ENCODE measurements at places on chromosomes 7 and 10.

- no peak for DNase-seq
Observed at GRCh38 chr10:89355394-89355931, 22.4 kb upstream of the IFIT1B start.

DNA sequence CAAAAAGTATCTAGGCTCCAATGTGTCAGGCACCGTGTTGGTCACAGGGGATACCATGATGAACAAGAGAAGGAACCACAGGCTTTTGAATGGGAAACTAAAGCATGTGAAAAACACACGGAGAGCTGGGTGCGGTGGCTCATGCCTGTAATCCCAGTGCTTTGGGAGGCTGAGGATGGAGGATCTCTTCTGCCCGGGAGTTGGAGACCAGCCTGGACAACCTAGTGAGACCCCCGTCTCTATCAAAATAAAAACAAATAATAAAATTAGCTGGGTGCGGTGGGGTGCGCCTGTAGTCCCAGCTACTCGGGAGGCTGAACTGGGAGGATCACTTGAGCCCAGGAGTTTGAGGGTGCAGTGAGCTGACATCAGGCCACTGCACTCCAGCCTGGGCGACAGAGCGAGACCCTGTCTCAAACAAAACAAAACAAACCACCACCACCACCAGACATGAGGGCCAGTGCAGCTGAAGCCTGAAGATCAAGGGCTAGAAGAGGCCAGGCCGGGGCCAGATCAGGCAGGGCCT lies 611 bp upstream of the COPS6 start:
- DNase-seq: no peak

DNA sequence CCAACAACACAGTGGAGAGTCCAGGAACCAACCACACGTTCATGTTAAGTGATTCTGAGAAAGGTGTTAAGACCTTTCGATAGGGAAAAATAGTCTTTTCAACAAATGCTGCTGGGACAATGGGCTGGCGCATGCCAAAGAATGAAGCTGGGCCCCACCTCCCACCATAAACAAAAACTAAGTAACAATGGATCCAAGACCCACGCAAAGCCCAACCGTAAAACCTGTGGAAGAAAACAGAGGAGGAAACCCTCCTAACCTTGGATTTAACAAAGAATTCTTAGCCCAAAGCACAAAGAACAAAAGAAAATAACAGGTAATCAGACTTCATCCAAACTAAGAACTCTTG lies 272.8 kb downstream of the ELFN1 start:
- DNase-seq: no peak

- DNase-seq: no peak
Observed at GRCh38 chr10:101301111-101301731, 52.7 kb upstream of the BTRC start.

DNA sequence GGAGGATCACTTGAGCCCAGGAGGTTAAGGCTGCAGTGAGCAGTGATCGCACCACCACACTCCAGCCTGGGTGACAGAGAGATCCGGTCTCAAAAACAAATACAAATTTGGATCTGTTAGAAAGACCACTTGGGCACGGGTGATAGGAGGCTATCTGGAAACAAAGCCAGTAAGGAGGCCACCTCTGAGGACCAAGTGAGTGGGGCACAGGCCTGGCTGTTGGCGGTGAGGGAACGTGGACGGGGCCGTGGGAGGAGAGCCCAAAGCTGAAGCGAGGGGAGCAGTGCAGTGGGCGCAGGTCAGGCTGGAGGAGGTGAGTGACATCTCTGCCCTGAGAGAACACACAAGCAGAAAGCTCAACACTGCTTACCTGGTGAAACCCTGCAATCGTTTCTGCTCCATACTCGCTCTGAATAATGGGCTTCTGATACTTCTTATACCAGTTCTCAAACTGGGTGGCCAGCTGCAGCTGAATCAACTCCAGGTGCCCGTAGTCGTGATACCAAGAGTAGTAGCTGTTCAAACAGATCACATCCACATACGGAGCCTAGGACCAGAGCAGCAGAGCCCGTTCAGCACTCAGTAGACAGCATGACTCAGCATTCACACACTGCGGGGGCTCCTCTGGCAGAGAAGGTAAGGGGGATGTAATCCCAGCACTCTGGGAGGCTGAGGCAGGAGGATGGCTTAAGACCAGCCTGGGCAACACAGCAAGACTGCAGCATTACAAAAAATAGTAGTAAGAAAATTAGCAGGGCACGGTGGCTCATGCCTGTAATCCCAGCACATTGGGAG lies 14.5 kb downstream of the GUSB start:
- DNase-seq: no peak

GRCh38 chr7:67619175-67619574 lies 622.5 kb downstream of the TYW1 start:
- no peak for DNase-seq

DNA sequence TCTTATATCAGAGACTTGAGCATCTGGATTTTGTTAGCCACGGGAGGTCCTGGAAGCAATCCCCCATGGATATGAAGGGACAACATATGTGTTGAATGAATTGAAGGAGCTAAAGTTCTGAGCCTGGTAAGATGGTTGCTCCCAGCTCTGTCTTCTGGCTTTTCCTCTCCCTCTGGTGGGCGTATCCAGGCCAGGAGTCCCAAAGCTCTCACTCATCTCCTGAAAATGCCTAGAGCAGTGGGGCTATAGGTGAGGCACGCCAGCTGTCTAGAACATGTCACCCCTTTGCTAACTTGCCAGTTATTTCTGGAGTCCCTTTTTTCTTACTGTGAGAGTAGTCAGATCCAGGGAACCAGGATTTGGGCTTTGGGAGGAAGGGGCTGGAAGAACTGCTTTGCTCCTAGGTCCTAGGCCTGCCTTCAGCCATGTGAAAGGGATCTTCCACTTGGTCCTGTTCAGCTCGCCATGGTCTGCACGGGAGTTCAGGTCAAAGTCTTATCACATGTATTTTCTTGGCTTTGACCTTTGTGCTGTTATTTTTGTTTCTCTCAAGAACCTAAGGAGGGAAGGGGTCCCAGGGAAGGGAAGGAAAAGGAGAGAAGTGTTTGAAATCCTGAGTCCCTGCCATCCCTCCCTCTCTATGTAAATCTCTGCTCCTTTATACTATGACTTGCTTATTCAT lies 73.6 kb downstream of the MINPP1 start:
- DNase-seq: no peak

- no peak for DNase-seq
Observed at GRCh38 chr7:21256310-21256877, 171.5 kb upstream of the SP4 start.

DNA sequence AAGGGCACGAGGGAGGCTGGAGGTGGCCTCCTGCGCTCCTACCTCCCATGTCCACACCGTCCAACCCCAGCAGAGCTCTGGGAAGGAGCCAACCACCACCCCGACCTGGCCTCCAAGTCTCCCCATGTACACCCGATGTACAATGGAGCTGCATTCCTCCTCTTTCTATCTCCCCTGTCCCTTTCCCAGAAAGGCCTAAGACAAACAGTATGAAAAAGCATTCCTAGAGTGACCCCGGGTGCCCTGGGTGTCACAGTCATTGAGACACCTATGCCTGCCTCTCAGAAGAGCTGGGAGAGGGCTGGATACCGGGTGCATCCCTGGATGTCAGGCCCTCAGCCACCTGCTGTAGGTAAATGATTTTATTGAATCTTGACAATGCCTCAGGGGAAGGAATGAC lies 248.1 kb downstream of the EMX2 start:
- DNase-seq: no peak

DNA sequence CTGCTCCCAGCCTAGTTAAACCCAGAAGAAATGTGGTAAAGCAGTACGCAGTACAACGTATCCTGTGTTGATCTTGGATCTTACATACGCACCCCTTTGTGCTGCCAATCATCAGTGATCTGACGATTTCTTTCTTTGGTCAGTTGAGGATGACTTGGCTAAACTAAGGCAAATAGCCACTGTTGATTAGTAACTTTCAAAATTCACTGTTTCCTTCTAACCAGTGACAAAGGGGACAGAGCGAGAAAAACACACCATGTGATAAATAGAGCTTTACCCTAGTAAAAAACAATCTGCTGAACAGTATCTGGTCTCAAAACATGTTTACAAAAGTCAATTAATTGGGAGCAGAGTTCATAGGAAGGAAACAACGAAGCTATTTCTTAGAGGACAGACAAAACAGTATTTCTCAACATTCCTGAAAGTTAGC lies 123.2 kb upstream of the RAB18 start:
- DNase-seq: no peak

DNA sequence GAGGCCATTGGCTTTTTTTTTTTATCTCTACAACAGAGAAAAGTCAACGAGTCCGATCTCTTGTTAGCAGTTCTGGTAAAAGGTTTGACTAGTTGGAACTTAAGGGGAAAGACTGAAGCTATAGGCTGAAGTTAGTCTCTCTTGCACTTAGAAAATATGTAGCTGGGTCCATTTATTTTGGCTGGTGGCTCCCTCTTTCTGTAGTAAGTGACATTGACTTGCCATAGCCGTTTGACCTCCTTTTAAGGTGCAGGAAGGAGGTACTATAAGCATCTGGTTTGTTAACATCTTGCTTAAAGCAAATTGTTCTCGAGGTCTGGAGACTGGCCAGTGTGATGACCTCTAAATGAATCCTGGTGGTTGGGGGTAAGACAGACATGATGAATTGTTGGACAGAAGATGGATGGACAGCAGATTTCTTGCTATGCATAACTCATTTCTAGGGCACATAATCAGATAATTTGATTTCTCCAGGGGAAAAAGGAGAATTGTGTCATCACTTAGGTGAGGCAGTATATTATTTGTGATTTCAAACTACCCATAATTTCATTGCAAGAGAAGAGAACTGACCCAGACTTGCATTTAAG lies 356.3 kb upstream of the GALNT17 start:
- DNase-seq: no peak

GRCh38 chr10:79045566-79046175 lies 23.1 kb upstream of the ZMIZ1 start:
- DNase-seq: no peak

- DNase-seq: no peak
Observed at GRCh38 chr7:68321076-68321639, 1277.1 kb upstream of the AUTS2 start.

- no peak for DNase-seq
Observed at GRCh38 chr10:124182088-124182541, 88.7 kb upstream of the CHST15 start.

DNA sequence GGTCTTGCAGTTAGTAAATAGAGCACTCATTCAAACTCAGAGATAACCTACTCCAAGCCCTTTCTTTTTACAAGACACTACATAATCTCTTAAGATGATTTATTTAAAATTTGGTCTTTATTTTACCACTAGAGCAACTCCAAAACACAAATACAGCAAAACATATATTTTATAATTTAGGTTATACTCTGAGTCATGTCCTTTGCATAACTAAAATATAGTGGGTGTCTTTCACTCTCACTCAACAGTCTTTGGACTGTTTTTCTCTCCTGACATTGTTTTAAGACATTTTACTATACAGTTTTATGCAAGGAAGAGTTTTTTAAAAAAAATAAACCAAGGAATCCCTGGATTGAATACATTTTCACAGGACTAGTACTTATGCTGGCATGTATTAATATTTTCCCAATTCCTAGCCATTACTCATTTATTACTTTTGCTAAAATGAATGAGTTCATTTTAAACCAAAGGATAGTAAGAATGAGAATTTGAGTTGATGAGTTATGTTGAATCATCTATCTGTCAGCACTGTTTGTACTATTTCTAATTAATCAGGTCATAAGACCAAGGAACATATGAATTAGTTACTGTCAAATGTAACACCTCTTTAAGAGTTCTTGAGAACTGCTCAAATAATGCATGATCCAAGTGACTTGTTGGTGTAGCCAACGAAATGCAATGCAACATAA lies 303.1 kb upstream of the FZD1 start:
- DNase-seq: no peak

GRCh38 chr10:44589944-44590449 lies 205.1 kb upstream of the CXCL12 start:
- no peak for DNase-seq

Data from hippocampal formation (tissue), 2 donors.